ENCODE measurements at places on chromosomes 13 and 19. TPM values are rescaled to one million over a fixed set of nuclear protein-coding genes. Genes with fewer than 3 reads are reported as not detected.

DNA sequence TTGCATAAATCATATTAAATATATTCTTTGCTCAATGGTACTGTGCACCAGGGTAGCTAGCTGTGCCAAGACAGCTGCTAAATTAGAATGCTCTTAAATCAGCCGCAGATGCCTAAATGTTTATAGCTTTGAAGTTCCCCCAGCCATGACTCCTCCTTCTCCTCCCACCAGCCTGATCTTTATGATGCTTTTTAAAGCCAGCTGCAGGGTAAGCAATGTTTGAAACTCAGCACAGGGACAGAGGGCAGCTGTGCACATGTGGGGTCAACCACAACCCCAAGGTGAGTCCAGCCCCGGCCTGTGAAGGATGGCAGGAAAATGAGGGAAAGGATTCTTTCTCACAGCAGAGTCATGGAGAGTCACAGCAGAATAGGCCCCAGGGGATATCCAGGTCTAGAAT, 635.7 kb downstream of the UQCRFS1 start:
- DNase-seq, result no peak

DNA sequence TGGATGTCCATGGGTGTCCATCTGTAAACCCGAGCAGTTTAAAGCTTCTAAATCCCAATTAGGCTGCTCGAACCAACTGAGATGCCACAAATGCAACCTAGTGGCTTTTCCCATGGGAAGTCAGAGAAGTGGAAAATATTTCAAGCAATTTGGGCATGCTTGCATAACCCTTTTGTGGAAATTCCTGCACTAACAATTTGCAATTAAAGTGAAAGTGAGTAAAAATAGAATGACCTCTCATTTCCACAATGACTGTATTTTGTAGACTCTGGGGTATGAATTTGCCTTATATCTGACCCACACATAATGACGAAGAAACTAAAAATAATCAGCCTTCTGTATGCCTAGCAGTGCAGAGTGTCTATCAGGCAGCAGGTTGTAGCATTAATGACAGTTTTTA, 91.8 kb upstream of the TSC22D1 start:
- peak; percentile 75 for DNase-seq

DNA sequence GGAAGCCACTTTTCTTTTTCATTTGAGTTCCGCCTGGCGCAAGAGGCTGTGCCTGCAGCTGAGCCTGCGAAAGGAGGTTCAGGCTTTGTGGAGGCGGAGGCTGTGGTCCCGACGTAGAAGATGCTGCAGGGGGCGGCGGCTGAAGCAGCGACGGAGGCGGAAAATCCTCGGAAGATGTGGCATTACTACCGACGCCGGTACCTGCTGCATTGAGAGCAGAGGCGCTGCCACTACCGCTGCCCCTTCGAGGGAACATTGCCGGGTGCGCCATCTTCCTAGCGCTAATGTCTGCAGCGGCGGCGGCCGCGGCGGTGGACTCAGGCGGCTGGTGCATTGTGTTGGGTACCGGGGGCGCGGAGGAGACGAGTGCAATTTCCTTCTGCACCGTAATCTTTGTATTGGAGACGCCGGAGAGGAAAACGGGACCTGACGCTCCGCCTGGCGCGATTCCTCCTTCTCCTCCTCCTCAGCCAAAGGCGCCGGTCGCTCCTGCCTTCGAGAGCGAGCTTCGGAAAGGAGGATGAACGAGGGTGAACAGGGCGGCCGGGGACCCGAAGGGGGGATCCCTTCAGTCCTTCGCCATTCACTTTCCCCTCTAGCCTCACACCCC, at the start of gene TSC22D1:
TSS of gene TSC22D1 (minus strand) at position 590 of the 610 bp plus-strand sequence. CDS start at position 334, 256 bp downstream.
- peak; percentile 62 for DNase-seq

The LMTK3 gene
- total RNA-seq, result under 0.01 TPM

The RFXAP gene
- 0.60 TPM for total RNA-seq

The HPN gene
- total RNA-seq, result under 0.01 TPM
